ENCODE measurements at places on chromosomes 2 and 18. TPM values are rescaled to one million over a fixed set of nuclear protein-coding genes. Genes with fewer than 3 reads are reported as not detected.
A peak's percentile ranks its signal among the peaks of the same experiment; 100 is the strongest.

The C2orf80 gene
- total RNA-seq = not detected

GRCh38 chr2:165239230-165239629 lies at the start of gene SCN2A:
Gene SCN2A (plus strand): TSS chr2:165239414. CDS start chr2:165295824, 56,410 bp downstream.
- no peaks in the 10 kb centered on the region for H3K36me3 ChIP-seq
- H3K4me1 ChIP-seq = no peaks in the 10 kb centered on the region
- H3K27me3 ChIP-seq = no peaks in the 10 kb centered on the region

GRCh38 chr2:48543895-48544294 lies 13.9 kb downstream of the STON1 start:
- H3K27me3 ChIP-seq = no peaks in the 10 kb centered on the region
- H3K4me1 ChIP-seq = peaks cover 4% of the 10 kb centered on the region
- DNase-seq = no peak
- no peak overlapping the region for H3K27ac ChIP-seq
- H3K36me3 ChIP-seq = no peaks in the 10 kb centered on the region

The PLEKHH2 gene
- 1.5 TPM for total RNA-seq

GRCh38 chr2:84643991-84644390 lies 127.7 kb downstream of the DNAH6 start:
- no peaks in the 10 kb centered on the region for H3K4me1 ChIP-seq
- H3K27me3 ChIP-seq = no peaks in the 10 kb centered on the region
- H3K36me3 ChIP-seq = no peaks in the 10 kb centered on the region

GRCh38 chr18:74493689-74494088 lies 2.5 kb upstream of the CNDP2 start:
- peak; percentile 41 for DNase-seq
- no peaks in the 10 kb centered on the region for H3K27me3 ChIP-seq
- H3K36me3 ChIP-seq = peaks cover 7% of the 10 kb centered on the region

DNA sequence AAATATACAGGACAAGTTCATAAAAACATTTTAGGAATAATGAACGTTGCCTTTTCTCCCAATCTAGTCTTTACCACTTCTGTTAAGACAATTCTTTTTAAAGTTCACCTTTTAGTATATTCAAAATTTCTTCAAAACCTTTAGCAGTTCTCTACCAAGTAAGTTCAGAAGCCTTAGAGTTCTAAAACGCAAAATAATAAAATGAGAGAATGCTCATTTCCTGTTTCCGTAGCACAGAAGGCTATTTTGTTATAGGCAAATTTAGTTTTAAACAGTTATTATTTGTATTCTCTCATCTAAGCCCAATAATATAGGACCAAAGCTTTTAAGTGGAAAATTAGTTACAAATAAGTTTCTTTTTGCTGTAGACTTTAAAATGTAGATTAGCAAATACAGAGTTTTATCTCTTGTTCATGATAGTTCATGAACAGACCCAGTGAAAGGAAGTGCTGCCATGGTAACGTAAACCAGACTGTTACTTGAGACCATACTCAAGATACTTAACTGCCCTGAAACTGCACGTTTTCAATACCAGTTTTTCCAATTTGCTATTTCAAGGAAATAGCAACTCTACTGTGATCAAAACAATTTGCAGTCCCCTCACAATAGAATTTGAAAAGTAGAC lies 173.1 kb upstream of the STON1 start:
- H3K36me3 ChIP-seq = no peaks in the 10 kb centered on the region
- peaks cover 63% of the 10 kb centered on the region for H3K4me1 ChIP-seq
- no peak for DNase-seq
- no peak overlapping the region for H3K27ac ChIP-seq
- H3K27me3 ChIP-seq = no peaks in the 10 kb centered on the region
- H3K4me3 ChIP-seq = no peak overlapping the region

- no peaks in the 10 kb centered on the region for H3K36me3 ChIP-seq
- peaks cover 61% of the 10 kb centered on the region for H3K4me1 ChIP-seq
- H3K27me3 ChIP-seq = no peaks in the 10 kb centered on the region
- DNase-seq = no peak
Measured at GRCh38 chr2:240563951-240564560, 3.9 kb downstream of the DUSP28 start.

The IGFBP2 gene
- 361 TPM for total RNA-seq

The RNMT gene
- total RNA-seq = 33.8 TPM

The TMEM247 gene
- total RNA-seq = not detected

DNA sequence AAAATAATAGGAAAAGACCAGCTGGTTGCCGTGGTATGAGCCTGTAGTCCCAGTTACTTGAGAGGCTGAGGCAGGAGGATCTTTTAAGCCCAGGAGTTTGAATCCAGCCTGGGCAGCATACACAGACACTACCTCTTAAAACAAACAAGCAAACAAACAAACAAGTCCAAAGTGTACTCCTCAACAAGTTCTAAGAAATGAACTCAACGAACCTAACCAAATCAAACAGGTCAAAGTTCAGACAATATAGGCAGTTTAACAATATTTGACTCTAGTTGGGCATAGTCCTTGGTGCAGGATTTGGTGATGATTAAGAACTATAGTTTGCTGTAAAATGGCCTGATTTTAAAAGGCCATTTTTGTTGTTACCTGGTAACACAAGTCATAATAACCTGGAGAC lies 41.9 kb upstream of the RHOB start:
- H3K4me3 ChIP-seq = no peak overlapping the region
- no peak overlapping the region for H3K27ac ChIP-seq
- no peaks in the 10 kb centered on the region for H3K27me3 ChIP-seq
- no peaks in the 10 kb centered on the region for H3K36me3 ChIP-seq
- DNase-seq = no peak

DNA sequence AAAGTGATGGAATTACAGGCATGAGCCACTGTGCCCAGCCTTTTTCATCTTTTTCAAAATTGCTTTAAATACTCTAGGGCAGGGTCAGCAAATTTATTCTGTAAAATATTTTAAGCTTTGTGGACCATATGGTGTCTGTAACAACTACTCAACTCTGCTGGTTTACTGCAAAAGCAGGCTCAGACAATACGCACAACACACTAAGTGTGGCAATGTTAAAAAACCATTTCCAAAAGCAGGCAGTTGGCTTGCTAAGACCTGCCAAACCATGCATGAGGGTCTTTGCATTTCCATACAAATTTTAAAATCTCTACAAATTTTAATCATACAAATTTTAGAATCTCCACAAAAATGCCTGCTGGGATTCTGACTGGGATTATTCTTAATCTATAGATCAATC lies 44.1 kb downstream of the YES1 start:
- H3K4me1 ChIP-seq = no peaks in the 10 kb centered on the region
- no peak overlapping the region for H3K4me3 ChIP-seq
- H3K36me3 ChIP-seq = no peaks in the 10 kb centered on the region
- H3K27me3 ChIP-seq = no peaks in the 10 kb centered on the region

- no peaks in the 10 kb centered on the region for H3K36me3 ChIP-seq
- H3K4me1 ChIP-seq = peaks cover 7% of the 10 kb centered on the region
- DNase-seq = no peak
- no peak overlapping the region for H3K27ac ChIP-seq
- no peak overlapping the region for H3K4me3 ChIP-seq
- no peaks in the 10 kb centered on the region for H3K27me3 ChIP-seq
Measured at GRCh38 chr2:196172951-196173350, 1.6 kb upstream of the STK17B start.

DNA sequence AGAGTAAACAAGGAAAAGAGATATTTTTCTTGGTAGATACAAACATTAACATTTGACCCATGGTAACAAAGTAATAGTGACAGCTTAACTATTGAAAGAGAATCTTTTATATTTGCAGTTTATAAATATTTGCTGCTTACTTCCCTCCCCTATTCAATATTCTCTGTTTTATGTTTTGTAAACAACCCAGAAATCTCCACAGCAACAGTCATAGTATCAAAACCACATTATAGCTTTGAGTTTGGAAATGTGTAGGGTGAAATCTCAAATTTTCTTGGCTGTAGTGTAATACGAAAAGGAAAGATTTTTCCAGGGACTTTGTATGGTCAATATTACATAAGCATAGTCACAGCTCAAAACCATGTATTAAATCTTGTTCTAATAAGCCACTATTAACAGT lies 511.2 kb downstream of the METTL4 start:
- no peaks in the 10 kb centered on the region for H3K36me3 ChIP-seq
- no peaks in the 10 kb centered on the region for H3K27me3 ChIP-seq
- no peak overlapping the region for H3K27ac ChIP-seq
- DNase-seq = no peak

The AMER3 gene
- not detected for total RNA-seq

DNA sequence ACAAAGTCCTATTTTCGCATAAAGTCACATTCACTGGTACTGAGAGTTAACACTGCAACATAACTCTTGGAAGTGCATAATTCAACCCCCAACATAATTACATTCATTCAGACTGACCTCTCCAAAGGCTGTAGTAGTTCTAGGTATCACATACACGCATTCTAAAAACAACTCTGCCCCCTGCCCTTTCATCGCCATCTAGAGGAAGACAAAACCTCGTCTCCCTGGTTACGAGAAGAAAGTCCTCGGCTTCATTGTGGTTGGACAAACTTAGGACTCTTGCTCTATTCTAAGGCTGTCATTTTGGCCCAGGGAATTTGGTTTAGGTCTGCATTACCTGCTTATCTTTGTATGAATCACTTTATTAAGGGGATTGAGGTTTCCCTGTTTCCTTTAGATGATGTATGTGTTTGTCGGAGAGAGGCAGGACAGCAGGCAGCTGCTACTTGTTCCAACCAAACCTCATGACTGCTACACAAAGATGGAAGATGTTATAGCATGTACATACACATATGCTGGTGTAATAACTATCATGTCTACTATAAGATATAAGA lies 215.4 kb upstream of the NRXN1 start:
- no peak for DNase-seq
- H3K4me1 ChIP-seq = no peaks in the 10 kb centered on the region
- no peak overlapping the region for H3K27ac ChIP-seq
- no peaks in the 10 kb centered on the region for H3K36me3 ChIP-seq
- no peaks in the 10 kb centered on the region for H3K27me3 ChIP-seq

GRCh38 chr2:162506706-162507105 lies 162.8 kb downstream of the GCA start:
- no peak overlapping the region for H3K27ac ChIP-seq
- H3K27me3 ChIP-seq = no peaks in the 10 kb centered on the region
- no peaks in the 10 kb centered on the region for H3K36me3 ChIP-seq

GRCh38 chr2:188130317-188130716 lies 161.4 kb upstream of the GULP1 start:
- H3K4me1 ChIP-seq = no peaks in the 10 kb centered on the region
- no peaks in the 10 kb centered on the region for H3K27me3 ChIP-seq
- H3K27ac ChIP-seq = no peak overlapping the region
- no peak for DNase-seq
- no peak overlapping the region for H3K4me3 ChIP-seq
- no peaks in the 10 kb centered on the region for H3K36me3 ChIP-seq

DNA sequence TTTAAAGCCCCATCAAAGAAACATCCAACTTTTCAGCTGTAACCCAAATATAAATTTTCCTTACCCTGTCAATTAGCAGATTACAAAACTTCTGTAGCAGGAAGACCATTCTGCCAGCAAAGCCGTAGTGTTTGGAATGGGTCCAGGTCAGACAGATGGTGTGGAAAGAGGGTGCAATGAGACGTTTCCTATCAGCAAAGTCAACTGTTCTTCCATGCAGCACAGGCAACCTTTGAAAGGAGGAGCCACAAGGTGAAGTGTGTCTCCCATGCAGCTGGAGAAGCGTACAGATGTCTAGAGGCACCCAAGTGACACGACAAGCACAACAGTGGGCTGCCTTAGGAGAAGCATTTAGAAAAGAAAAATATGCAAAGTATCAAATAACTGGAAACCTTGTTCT lies 83.7 kb downstream of the SP3 start:
- no peak overlapping the region for H3K4me3 ChIP-seq
- no peaks in the 10 kb centered on the region for H3K36me3 ChIP-seq
- no peak for DNase-seq
- no peak overlapping the region for H3K27ac ChIP-seq
- H3K4me1 ChIP-seq = peaks cover 10% of the 10 kb centered on the region

- no peaks in the 10 kb centered on the region for H3K27me3 ChIP-seq
- DNase-seq = no peak
- H3K36me3 ChIP-seq = no peaks in the 10 kb centered on the region
- H3K4me1 ChIP-seq = peaks cover 80% of the 10 kb centered on the region
Measured at GRCh38 chr2:69567157-69567908, 76.2 kb downstream of the AAK1 start.

The SCYGR1 gene
- not detected for total RNA-seq

The FOXI3 gene
- total RNA-seq = not detected

- H3K27me3 ChIP-seq = no peaks in the 10 kb centered on the region
- no peak overlapping the region for H3K4me3 ChIP-seq
- no peaks in the 10 kb centered on the region for H3K4me1 ChIP-seq
- no peak for DNase-seq
- no peak overlapping the region for H3K27ac ChIP-seq
Measured at GRCh38 chr2:64392529-64392928, 61.4 kb upstream of the LGALSL start.

The GBX2 gene
- total RNA-seq = 0.15 TPM

The MOGAT1 gene
- total RNA-seq = 0.56 TPM

DNA sequence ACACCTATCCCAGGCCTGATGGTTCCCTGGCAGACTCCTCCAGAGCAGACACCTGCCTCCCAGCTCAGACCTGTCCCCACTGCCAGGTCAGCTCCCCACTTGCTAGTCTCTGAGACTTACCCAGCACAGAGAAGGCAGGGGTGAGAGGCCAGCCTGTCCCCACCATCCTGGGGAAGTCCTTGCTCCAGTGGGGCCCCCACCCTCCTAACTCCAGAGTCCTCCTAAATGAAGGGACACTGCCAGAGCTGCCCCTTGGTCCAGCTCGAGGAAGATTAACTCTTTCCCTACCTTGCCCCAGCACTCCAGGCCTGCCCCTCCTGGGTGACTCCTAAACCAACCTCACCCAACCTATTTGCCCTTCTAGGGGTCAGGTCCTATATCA lies 30.4 kb upstream of the TNS1 start:
- DNase-seq = no peak
- H3K4me3 ChIP-seq = no peak overlapping the region
- H3K27me3 ChIP-seq = no peaks in the 10 kb centered on the region
- H3K36me3 ChIP-seq = no peaks in the 10 kb centered on the region
- no peak overlapping the region for H3K27ac ChIP-seq

The CNGA3 gene
- not detected for total RNA-seq

- H3K27ac ChIP-seq = peak overlapping the region; percentile 35
- DNase-seq = no peak
- peaks cover 100% of the 10 kb centered on the region for H3K4me1 ChIP-seq
- no peaks in the 10 kb centered on the region for H3K27me3 ChIP-seq
- no peak overlapping the region for H3K4me3 ChIP-seq
- H3K36me3 ChIP-seq = no peaks in the 10 kb centered on the region
Measured at GRCh38 chr2:9226458-9227380, 20.1 kb downstream of the ASAP2 start.

- H3K4me1 ChIP-seq = peaks cover 42% of the 10 kb centered on the region
- no peaks in the 10 kb centered on the region for H3K27me3 ChIP-seq
- no peaks in the 10 kb centered on the region for H3K36me3 ChIP-seq
- peak overlapping the region; percentile 67 for H3K4me3 ChIP-seq
- peak overlapping the region; percentile 86 for H3K27ac ChIP-seq
Measured at GRCh38 chr2:190179754-190180312, 117.3 kb upstream of the MSTN start.

The CCDC68 gene
- total RNA-seq = 3.7 TPM
